Renal pelvis (tissue), 12 donors: ENCODE measurements at places on chromosomes 11 and 22.

DNA sequence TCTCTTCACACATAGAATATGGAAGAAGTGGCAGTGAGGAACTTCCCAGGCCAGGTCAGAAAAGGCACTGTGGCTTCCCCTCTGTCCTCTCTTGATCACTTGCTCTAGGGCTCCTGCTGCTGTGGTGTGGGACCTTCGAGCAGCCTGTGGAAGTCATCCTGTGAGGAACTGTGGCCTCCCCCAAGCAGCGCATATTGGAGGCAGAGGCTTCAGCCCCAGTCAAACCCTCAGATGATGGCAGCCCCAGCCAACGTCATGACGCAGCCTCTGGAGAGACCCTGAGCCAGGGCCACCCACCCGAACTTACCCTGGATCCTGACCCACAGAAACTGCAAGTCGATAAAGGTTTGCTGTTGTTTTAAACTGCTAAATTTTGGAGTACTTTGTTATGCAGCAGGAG, 444.9 kb downstream of the TBC1D22A start:
- DNase-seq = no peak

- DNase-seq = peak; percentile 84
These were observed 56.0 kb upstream of the BID start for GRCh38 chr22:17830043-17830961.

DNA sequence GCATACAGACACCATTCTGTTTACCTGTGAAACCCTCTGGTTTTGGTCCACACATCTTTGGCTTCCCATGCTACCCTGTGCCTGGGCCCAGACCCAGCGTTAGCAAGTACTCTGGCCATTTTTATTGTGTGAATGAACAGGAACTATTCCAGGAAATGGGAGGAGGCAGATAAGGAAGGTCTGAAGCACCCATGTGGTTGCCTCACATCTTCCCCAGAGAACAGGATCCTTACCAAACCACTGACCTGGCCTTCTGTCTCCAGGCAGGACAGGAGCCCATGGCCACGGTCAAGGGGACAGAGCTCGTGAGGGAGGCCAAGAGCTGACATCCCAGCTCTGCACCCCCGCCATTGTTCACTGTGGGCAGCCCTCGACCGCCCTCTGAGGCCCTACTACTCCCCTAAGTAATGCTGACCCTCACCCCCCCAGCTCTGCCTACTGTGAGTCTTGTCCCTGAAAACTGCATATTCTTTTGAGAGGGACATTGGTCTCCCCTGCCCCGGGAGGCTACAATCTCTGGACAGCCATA, 97.7 kb upstream of the TP53I11 start:
- DNase-seq = no peak

GRCh38 chr11:27507557-27508322, 1.2 kb upstream of the LIN7C start:
- DNase-seq = no peak

DNA sequence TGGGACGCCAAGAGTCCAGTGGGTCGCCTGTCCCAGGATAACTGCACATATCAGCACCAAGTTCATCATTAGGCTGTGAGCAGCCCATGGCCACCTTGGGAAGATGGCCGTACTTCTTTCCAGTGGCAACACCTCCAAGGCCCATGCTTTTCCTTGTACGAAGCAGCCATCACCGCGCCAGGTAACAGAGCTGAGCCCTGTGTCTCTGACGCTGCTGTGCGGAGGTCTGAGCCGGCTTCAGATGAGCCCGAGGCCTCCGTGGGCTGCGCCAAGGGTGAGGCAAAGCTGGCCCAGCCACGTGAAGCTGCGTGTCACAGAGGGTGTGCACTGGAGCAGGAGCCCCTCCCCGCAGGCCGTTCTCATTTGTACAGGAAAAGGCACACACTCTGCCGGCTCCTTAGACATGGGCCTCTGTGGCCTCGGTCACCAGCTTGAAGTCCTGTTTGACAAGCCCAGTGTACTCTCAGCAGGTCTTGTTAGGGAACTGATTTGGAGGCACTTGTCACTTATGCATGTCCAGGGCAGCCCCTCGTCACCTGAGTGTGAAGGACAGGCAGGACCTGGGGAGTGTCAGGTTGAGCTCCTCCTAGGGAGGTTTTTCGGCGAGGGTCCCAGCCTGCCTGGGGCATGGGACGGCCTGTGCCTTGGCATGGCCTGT, 401.5 kb downstream of the TBC1D22A start:
- DNase-seq = no peak

GRCh38 chr11:76269661-76270261, 63.5 kb upstream of the WNT11 start:
- DNase-seq = no peak

DNA sequence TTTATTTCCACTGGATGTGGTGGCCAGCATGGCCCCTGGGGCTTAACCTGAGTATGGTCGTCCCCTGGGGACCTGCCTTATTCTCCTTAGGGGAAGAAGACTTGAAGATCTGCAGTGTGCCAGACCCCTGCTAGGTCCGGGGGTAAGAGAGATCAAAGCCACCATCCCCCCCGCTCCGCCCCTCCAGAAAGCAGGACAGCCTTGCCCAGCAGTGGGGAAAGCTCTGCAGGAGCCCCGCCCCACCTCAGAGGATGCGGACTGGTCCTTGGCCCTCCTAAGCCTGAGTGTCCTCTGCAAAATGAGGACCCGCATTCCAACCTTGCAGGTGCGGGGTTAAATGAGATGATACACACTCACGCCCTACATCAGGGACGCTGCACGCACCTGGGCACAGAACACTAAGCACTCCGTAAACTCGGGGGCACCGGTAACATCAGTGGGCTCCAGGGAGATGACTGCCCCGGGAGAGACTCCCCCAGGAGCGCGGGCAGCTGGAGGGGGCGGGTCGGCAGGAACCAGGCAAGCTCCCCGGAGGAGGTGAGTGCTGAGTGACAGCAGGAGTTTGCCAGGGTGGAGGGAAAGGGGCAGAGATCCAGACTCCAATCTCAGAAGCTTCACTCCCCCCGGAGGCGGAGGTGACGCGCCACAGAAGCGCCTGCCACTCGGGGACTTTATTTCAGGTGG, 564 bp upstream of the ANO1 start:
- DNase-seq = no peak

- DNase-seq = peak; percentile 85
These were observed 27.1 kb downstream of the ARAP1 start for GRCh38 chr11:72724851-72725723.

GRCh38 chr22:41713004-41713403, 13.7 kb downstream of the MEI1 start:
- no peak for DNase-seq

GRCh38 chr22:17880020-17880419, 105.8 kb upstream of the BID start:
- DNase-seq = no peak

- no peak for DNase-seq
These were observed 405.3 kb upstream of the LUZP2 start for GRCh38 chr11:24091594-24091993.

DNA sequence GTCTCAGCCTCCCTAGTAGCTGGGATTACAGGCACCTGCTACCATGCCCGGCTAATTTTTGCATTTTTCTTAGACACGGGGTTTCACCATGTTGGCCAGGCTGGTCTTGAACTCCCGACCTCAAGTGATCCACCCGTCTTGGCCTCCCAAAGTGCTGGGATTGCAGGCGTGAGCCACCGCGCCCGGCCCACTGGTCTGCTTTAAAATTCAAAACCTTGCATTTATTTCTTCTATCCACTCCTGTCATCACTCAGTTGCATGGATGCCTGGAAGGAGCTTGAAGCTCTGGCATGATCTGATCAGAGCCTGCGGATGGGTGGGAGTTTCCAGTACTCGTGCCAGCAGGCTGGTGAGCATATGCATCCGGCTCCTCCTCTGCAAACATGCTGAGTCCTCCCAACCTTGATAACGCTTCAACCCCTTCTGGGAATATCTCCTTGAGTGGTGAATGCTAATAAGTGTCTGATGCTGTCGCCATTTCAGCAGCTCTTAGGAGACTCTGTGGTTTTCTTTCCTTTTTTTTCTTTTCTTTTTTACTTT, 39.6 kb downstream of the UBASH3B start:
- DNase-seq = no peak

DNA sequence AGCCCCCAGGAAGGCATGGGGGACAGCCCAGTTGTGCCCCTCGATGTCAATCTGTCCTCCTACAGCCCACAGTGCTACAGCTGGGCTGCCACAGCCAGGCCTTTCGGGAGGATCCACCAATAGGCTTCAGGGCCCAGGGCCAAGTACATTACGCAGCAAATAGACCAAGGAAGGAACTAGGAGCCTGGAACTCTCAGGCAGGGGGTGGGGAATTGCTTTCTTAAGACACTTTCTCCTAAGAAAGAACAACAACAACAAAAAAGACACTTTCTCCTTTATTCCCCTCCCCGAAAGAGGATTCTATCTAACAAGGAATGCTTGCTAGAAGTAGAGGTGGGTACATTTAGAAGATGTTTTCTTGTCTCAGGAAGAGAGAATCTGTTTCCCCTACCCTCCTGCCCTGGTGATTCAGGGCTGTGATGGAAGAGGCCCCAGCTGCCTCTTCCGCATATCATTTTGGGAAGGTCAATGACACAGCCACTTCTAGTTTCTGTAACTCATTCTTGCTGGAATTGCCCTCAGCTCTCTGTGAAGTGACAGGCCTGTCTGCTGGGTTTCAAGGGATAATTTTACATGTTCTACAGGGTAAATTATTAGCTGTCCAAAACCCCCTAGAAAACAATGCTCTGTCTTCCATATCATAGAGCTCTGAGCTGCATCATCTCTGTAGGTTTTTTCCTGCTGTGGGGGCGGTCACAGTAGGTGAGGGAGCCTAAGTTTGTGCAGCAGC, 6.0 kb upstream of the MALAT1 start:
- no peak for DNase-seq

GRCh38 chr11:94834911-94835593, 66.9 kb downstream of the AMOTL1 start:
- no peak for DNase-seq

DNA sequence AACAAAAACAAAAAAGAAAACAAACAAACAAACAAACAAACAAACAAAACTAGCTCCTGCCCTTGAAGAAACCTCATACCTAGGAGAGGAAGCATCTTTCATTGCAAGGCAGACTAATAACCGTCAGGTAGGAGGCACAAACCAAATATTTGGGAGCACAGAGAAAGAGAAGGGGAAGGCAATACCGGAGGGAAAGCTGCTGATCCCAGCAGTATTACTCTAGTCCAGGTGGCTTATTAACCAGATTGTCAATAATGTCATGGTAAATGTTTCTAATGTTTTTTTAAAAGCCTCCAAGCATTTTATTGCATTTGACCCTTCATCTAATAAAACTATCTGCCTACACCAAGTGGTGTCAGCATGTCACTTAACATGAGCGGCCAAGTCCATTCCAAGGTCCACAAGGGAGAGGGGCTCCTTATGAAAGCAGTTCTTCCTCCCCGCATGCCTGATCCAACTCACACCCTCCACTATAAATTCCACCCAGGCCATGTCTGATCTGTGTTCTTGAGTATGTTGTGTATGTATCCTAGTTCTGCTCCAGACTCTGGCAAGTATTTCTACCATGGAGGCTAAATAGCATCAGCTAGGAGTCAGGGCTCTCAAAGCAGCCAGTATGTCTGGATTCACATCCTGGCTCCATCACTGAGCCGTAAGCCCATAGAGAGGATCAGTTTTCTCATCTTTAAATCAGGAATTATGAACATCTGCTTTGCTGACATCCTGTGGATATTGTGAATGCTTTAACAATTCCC, 208.1 kb upstream of the TENM4 start:
- no peak for DNase-seq

DNA sequence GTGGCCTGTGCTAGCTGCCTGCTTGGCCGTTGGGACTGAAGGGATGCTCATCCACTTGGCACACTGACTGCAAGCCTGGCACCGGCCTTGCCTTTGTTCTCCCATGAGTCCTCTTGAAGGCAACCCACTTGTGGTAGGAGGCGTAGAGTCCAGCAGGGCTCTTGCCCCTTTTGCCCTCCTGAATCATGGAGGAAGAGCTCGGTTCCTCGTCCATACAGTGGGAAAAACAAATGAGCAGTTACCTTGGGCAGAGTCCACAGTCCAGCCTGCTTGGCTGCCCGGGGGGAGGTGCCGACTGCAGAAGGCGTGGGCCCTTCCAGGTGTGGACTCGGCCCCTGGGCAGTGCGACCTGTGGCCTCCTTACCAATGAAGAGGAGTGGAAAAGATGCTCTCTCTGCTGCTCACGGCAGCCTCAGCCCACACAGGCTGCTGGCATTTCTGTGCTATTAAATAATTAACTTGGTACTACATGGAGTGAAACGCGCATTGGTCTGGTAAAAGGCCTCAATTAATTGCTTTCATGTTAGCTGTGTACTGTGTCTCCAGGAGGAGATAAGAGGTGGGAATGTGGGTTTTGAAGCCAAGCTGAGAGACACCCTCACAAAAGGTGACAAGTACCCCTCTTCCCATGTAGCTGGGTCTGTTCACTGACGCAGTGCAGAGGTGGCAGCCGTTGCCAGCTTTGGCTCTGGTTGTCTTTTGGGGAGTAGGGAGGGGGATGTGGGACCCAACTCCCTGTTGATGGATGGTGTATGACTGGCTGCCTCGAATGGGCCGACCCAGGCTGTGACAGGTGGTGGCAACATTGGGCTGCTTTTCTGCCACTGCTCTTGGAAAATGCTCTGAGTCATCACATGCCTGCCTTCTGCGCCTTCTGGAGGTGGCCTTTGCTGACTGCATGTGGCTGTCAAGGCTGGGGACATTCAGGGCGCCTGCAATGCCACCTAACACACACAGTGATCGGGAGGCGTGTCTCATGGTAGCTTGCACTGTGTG, 26.8 kb upstream of the B3GAT1 start:
- no peak for DNase-seq

GRCh38 chr11:6390718-6391469, 620 bp downstream of the SMPD1 start:
- DNase-seq = no peak
